ENCODE measurements at places on chromosomes 2 and 18.

GRCh38 chr18:51537487-51537886, 340.0 kb upstream of the MEX3C start:
- no peak overlapping the region for H3K27ac ChIP-seq
- no peak overlapping the region for H3K4me3 ChIP-seq
- H3K4me1 ChIP-seq = no peaks in the 10 kb centered on the region
- peak; percentile 32 for DNase-seq
- H3K36me3 ChIP-seq = no peaks in the 10 kb centered on the region

- no peak overlapping the region for H3K27ac ChIP-seq
- H3K36me3 ChIP-seq = no peaks in the 10 kb centered on the region
- DNase-seq = no peak
These were observed 13.2 kb upstream of the SS18 start for GRCh38 chr18:26103579-26103978.

DNA sequence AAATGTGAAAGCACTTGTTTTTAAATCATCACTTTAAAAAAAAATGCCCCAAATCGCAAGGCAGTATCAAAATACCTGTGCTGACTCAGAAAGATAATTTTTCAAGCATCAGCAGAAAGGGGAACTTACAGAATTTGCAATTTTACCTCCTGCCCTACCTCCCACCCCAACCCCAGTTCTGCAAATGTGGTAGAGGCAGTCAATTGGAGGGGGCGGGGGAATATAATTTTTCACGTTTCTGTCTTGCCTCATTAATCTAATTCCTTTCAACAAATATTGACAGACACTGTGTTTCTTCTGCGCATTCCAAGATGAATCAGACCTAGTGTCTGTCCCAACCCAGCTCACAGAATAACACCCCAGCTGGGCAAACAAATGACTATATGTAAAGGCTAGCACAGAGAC, 76.8 kb downstream of the ALPK2 start:
- H3K4me1 ChIP-seq = no peaks in the 10 kb centered on the region
- H3K36me3 ChIP-seq = no peaks in the 10 kb centered on the region
- DNase-seq = no peak
- H3K4me3 ChIP-seq = no peak overlapping the region
- H3K27ac ChIP-seq = no peak overlapping the region
- H3K27me3 ChIP-seq = no peaks in the 10 kb centered on the region

GRCh38 chr18:34710934-34711333, 836 bp downstream of the DTNA start:
- H3K36me3 ChIP-seq = no peaks in the 10 kb centered on the region
- H3K27me3 ChIP-seq = no peaks in the 10 kb centered on the region
- H3K4me3 ChIP-seq = no peak overlapping the region

- no peaks in the 10 kb centered on the region for H3K36me3 ChIP-seq
- no peak overlapping the region for H3K4me3 ChIP-seq
- no peaks in the 10 kb centered on the region for H3K27me3 ChIP-seq
- H3K27ac ChIP-seq = no peak overlapping the region
These were observed 16.2 kb upstream of the CXCR4 start for GRCh38 chr2:136134126-136134525.

GRCh38 chr18:2906704-2907549, 60.1 kb downstream of the EMILIN2 start:
- DNase-seq = no peak
- H3K36me3 ChIP-seq = no peaks in the 10 kb centered on the region
- H3K27ac ChIP-seq = peak overlapping the region; percentile 75
- no peaks in the 10 kb centered on the region for H3K27me3 ChIP-seq
- no peaks in the 10 kb centered on the region for H3K4me1 ChIP-seq

DNA sequence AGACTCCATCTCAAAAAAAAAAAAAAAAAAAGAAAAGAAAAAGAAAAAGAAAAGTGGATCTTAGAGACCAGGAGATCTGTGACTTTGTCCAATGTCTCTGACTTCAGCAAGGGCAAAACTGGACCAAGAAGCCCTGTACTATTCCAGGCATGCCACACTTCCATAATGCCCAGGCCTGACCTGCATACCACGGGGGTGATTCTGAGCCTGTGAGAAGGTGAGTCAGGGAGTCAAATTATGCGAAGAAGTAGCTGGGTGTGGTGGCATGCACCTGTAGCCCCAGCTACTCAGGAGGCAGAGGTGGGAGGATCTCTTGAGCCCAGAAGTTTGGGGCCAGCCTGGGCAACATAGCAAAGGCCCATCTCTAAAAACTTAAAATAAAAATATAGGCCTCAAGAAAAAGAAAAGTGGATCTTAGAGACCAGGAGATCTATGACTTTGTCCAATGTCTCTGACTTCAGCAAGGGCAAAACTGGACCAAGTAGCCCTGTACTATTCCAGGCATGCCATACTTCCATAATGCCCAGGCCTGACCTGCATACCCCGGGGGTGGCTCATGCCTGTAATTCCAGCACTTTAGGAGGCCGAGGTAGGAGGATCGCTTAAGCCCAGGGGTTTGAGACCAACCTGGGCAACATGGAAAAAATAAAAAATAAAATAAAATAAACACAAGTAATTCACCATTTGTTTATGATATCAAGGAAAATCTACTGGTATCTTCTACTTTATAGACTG, 12.2 kb upstream of the PUM2 start:
- DNase-seq = no peak
- H3K27ac ChIP-seq = no peak overlapping the region

Data from left lung (tissue), 14 donors.